Stimulated activated naive CD4-positive, alpha-beta T cell treated with Interleukin-2 at 50 U/mL for 16 hours (primary cell): ENCODE measurements at places on chromosomes 11 and 22.

- DNase-seq, result no peak
Measured at GRCh38 chr11:21806947-21807346, 385.9 kb upstream of the ANO5 start.

DNA sequence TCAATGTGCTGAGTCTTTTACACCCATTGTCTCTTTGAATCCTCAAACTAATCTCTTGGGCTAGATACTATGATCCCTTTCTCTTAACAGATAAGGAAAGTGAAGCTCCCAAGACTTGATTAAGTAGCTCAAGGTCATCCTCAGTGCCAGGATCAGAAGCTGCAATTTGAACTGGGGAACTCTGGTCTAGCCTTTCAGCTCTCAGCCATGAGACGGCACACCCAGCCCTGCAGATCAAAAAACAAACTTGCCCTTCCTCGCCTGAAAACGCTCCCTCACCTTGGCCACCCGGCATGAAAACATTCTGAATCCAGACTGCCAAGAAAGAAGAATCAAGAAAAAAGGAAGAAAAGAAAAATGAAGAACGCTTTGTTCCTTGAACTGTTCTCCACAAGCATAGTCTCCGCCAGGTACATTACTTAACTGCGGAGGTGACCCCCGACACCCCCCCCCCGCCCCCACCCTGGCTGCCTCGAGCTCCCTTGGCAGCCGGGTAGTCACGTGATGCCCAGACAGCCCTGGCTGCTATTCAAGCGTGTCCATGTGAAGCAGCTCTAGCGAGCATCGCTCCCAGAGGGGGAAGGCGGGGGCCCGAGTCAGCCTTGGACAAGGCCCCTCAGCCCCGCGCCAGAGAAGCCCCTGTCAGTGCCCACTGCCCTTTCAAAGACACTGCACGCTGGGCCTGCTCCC lies 451.2 kb downstream of the MIAT start:
- DNase-seq, result no peak

GRCh38 chr22:37676736-37677492 lies 1.5 kb downstream of the LGALS1 start:
- DNase-seq, result peak; percentile 93

DNA sequence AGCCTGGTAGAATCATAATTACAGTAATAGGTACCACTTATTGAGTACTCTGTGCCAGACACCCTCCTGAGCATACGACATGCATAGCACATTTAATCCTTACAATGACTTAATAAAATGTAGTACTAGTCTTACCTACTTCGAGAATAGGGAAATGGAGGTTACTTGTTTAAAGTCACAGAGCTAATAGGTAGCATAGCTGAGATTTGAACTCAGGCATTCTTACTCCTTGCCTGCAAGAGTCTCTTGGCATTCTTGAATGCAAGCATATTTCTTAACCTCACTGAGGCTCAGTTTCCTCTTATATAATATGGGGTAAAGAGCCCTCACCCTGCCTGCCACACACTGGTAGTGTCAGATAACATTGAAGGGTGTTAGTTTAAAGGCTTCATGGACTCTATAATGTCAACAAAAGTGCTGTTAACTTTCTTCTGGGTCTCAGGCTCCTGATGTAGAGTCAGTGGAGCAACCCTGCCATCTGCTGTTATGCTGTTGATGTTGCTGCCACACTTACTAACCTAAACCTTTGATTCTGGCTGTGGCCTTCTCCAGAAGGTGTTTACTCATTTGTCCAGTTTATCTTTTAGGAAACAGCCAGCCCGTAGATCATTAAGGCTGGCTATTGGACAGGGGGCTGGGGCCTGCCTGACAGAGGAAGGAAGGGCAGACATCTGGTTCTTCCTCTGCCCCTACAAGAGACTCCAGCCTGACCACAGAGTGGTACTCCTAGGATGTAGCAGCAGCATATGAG lies 18.9 kb downstream of the LIMK2 start:
- peak; percentile 24 for DNase-seq
